ENCODE measurements at places on chromosomes 7 and 10. TPM values are rescaled to one million over a fixed set of nuclear protein-coding genes. Genes with fewer than 3 reads are reported as not detected.

GRB10 gene
- total RNA-seq, result 131 TPM

MMRN2 gene
- total RNA-seq, result 243 TPM

CPVL gene
- 6.3 TPM for total RNA-seq

PNLIP gene
- not detected for total RNA-seq

C10orf143 gene
- not detected for total RNA-seq

SRRM3 gene
- total RNA-seq, result 0.23 TPM

TEX47 gene
- total RNA-seq, result not detected

ADARB2 gene
- total RNA-seq, result 0.39 TPM

SHH gene
- total RNA-seq, result 0.06 TPM

All from glomerular endothelial cell (primary cell).